Fibroblast of skin of left quadriceps (primary cell): ENCODE measurements at places on chromosomes 12 and 14.

GRCh38 chr14:55518391-55518790, 61.6 kb upstream of the KTN1 start:
- no peak for DNase-seq

- DNase-seq = no peak
Measured at GRCh38 chr12:49866859-49867569, 24.1 kb upstream of the BCDIN3D start.

- DNase-seq = no peak
Measured at GRCh38 chr14:35818346-35819115, 7.6 kb upstream of the BRMS1L start.

DNA sequence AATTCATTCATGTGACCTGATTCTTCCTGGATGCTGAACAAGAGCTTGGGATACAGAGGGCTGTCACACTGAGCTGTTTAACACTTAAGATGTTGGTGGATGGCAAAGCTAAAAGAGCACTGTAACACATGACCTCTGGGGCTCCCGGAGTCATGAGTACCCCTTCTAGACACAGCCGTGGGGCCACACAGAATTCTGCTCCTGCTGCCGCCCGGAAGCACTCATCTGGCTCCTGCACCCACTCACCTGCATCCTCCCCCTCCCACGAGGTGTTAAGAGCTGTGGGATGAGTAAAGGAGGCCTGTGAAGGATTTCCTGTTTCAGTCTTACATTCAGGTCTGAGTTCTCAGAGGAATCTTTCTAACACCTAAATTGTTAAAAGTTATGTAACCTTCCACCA, 78.0 kb upstream of the SSTR1 start:
- DNase-seq = no peak

DNA sequence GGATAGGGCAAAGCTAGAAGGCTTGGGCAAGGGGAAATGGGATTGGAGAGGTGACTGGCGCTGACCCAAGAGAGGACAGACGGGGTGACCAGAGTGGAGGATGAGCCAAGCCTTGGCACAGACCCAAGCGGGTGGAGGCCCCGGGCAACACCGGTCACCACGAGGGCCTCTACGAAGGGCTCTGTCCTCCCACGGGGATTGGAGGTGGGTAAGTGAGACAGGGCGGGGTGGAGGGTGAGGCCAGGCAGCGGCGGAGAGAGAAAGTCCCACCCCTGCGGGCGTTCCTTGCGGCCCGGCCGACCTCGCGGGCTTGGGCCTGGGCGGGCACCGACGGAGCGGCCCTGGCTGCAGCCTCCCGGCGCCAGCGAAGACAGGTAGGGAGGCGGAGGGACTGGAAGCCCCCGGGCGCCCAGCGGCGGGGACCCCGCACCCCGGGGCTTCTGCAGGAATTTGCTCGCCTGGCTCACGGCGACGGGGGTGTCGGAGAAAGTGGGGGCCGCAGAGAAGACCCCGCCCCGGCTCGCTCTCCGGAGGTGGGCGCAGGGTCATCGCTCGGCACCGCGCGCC, at the start of gene PAPLN:
TSS of gene PAPLN (plus strand) at position 288 of the 567 bp plus-strand sequence. CDS start 2,273 bp downstream, outside the sequence.
- DNase-seq = no peak

- DNase-seq = no peak
Measured at GRCh38 chr14:35402323-35403113, 2.0 kb downstream of the NFKBIA start.

DNA sequence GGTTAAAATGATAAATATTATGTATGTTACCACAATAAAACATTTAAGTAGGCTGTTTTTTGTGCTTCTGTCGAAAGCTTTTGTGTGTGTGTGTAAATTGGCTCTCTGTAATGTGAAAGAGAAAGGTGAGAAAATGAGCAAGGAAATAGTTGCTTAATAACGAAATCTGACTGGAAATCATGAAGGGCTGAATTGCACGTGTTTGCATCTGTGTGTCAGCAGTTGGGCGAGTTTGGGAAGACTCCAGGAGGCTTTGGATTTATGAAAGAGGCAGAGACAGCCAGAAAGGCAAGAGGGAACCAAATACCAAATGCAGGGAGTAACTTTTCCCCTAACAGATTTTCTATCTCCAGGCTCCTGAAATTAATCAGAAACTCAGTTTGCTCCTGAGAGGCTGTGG, 47.2 kb upstream of the PLEKHG3 start:
- DNase-seq = peak; percentile 88

GRCh38 chr14:24013654-24014514, 25.2 kb downstream of the DHRS4L2 start:
- DNase-seq = no peak

GRCh38 chr12:131223791-131224225, 270.1 kb downstream of the ADGRD1 start:
- DNase-seq = no peak

DNA sequence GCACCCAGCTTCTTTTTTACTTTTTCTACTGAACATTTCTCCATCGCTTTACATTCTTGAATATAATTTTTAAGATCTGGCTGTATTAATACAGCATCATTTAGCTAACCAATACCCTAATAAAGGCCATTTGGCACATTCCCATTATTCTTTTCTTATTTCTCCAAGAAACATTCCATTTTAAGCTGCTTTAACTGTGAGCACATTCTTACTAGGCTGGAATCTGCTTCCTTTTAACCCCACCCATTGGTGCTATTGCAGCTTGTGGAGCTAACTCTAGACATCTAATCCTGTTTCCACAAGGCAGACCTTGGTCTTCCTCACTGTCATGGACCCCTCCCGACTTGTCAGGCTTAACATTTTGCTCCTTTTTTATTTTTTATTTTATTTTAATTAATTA, 15.2 kb downstream of the CALM1 start:
- DNase-seq = no peak

GRCh38 chr14:71309756-71310155, 402.5 kb downstream of the PCNX1 start:
- DNase-seq = no peak

DNA sequence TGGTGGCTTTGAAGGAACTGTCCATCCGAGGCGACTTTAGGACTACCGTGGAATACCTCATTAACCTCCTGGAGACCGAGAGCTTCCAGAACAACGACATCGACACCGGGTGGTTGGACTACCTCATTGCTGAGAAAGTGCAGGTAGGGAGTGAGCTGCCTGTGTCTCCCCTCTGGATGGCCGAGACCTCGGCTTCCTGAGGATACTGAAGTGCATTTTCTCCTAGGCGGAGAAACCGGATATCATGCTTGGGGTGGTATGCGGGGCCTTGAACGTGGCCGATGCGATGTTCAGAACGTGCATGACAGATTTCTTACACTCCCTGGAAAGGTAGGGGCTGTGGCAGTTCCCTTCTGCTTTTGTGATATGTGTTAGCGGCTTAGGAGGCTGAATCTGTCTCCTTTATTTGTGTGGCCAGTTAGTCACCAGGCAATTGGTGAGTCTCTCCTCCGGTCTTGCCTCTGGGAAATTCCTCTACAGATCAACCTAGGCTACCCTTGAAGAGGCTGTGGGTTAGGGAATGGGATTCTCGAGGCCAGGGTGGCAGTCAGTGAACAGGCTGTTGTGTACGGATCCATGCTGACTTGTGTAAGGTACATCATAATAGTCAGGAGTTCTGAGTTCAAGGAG, 75.3 kb downstream of the ACACB start:
- no peak for DNase-seq

DNA sequence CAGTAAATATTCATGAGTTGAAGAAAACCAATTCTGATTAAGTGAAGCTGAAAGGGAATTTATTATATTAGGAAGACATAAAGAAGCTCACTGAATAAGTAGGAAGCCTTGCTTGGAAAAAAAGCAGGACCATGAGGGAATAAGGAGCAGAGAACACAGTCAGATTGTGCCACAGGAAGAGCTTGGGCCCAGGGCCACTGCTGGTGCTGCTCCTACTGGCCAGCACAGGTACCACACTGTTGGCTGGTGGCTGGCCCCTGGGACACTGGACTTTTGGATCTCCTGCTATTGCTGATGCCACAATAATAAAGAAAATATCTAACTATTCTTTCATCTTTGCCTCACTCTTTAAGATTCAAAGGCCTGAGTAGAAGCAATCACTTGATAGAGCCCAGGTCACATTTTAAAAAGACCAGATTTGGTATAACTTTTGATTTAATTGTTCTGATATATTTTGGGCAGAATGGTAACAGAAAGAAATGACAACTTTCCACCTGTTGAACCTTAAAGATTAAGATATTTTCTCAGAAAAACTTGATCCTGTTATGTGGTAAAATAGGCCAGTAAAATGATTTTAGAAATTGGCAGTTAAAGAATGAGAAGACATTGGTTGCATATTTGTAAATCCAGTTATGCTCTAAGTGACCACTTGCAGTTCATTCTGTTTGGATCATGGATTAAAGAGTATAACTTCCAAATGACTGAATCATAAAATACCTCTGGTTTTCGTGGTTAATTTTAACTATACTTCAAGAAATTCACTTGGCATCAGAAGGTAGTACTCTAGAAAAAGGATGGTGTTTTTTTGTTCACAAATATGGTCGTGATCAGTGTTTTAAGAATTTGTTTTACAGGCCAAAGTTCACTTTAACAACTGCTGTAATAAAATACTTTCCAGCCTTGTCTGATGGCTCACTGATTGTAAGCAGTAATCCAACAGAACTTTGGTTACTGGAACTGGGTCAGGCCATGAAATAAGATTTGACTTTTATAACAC, 68.3 kb downstream of the DERA start:
- peak; percentile 93 for DNase-seq

DNA sequence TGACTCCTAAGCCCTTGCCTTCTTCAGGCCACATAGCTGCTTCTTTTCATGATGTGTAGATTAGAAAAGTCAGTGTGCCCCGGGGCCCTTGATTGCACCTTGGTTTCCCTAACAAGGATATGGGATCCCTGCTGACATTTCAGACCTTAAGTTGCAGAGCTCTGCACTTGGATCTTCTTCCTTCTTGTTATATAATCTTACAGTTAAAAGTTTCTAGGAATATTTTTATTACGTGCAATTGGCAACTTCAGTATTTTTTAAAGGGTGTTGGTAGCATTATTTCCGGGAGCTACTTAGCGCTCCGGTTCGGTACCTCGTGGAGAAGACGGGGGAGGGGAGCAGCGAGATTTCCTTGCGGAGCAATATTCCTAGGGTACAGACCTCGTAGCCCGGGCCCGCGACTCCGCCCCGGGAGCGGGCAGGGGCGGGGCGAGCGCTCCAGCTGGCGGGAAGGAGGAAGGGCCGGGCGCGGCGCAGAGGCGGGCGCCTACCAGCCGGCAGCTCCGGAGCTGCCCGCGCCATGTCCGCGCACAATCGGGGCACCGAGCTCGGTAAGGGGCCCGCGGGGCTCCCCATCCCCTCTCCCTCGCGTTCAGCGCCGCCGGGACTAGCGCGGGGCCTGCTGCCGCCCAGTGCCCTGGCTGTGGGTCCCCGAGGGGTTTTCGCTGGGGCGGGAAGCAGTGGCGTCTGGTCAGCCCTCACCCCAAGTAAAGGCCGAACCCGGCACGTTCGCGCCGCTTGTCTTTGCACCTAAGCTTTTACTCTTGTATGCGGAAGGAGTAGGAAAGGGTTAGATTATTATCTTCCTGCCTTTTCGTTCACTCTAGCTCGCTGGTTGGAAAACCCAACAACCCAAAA, at the start of gene DERA:
TSS of gene DERA (plus strand) at position 469 of the 858 bp plus-strand sequence. CDS start at position 521, 52 bp downstream.
- peak; percentile 42 for DNase-seq

- no peak for DNase-seq
Measured at GRCh38 chr14:27366596-27366995, 768.8 kb upstream of the NOVA1 start.

DNA sequence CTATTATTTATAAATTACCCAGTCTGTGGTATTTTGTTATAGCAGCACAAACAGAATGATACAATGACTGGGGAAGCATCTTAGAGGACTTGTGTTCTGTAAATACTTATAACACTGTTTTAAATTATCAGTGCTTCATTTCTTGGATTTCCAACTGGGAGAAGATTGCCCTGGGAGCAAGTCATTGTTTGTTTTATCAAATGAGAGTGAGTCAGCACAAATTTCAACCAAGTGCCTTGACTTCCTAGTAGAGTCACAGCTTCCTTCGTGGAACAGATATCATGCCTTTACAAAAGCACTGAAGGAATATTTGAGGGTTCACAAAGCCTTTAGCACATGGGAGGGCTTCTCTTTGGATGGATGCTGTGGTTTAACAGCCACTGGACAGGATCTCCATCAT, 234.1 kb downstream of the KTN1 start:
- DNase-seq = no peak

- no peak for DNase-seq
Measured at GRCh38 chr14:73817020-73817655, 34.5 kb upstream of the PTGR2 start.

- DNase-seq = no peak
Measured at GRCh38 chr14:71063351-71063750, 156.1 kb downstream of the PCNX1 start.

- DNase-seq = no peak
Measured at GRCh38 chr12:106088811-106089485, 49.8 kb downstream of the NUAK1 start.

GRCh38 chr14:64709126-64709525, 4.9 kb downstream of the PLEKHG3 start:
- DNase-seq = no peak

GRCh38 chr14:92897922-92898565, 24.9 kb upstream of the CHGA start:
- DNase-seq = no peak

- no peak for DNase-seq
Measured at GRCh38 chr14:68407825-68408224, 385.0 kb downstream of the ZFP36L1 start.

DNA sequence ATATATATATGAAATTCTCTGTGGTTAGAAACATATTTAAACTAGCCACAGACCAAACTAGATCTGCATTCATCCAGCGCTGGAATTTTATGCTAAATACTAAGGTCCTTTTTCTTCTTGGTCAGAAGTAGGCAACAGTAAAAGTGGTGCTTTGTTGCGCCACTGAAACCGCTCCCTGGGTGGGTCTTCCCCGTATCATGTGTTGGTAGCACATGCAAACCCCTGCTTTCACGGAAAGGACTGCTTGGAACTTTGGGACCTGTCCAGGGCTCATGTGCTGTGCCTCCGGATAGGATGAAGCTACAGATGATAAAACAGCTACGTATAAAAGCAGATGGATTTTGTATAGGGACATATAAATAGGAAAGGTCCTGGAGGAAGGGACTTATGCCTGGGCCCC, 40.1 kb upstream of the COL2A1 start:
- no peak for DNase-seq

- DNase-seq = no peak
Measured at GRCh38 chr12:47164724-47165439, 85.1 kb upstream of the AMIGO2 start.

- DNase-seq = peak; percentile 19
Measured at GRCh38 chr14:24806061-24806678, 172.2 kb upstream of the GZMB start.

- no peak for DNase-seq
Measured at GRCh38 chr12:120239776-120240494, 25.6 kb downstream of the PXN start.

GRCh38 chr12:5964913-5965900, 20.1 kb upstream of the ANO2 start:
- no peak for DNase-seq
